ENCODE measurements at places on chromosomes 6 and 20.

- DNase-seq, result no peak
These were observed 60.9 kb downstream of the SAMD3 start for GRCh38 chr6:130161683-130162404.

- DNase-seq, result no peak
These were observed 15.6 kb downstream of the MAS1 start for GRCh38 chr6:159906400-159906799.

DNA sequence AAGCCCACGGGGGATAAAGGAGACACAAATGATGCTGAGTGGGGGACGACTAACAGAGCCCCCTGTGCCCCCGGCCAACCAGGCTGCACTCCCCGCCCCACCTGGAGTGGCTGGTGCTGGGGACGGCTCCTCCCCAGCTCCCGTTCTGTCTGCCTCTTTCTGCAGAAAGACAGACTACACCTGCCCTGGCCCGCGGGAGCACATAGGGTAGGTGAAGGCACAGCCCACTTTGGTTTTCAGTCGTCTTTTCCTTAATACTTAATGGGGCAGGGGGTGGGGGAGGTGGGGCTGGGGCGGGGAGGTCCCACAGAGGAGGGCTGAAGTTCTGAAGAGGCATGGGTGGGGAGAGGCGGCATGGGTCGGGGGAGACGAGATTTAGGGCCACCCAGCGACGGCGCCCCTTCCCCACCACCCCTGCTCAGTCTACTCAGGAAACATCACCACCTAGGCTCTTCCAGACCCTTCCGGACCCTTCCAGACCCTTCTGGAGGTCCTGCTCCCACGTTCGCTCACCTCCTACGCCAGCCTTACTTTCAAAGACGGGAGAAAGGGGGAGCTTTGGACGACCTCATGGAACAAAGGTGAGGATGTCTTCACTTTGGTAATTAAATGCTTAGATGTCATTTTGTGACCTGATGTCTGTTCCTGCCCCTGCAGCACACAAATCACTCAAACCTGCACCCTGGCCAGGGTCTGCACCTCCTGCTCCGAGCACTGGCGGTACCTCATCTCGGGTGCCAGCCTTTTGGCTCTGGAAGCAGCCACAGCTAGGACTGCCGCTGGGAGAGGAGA lies 21.2 kb upstream of the FRMD1 start:
- no peak for DNase-seq

GRCh38 chr6:84625506-84625905 lies 138.9 kb downstream of the TBX18 start:
- DNase-seq, result no peak

DNA sequence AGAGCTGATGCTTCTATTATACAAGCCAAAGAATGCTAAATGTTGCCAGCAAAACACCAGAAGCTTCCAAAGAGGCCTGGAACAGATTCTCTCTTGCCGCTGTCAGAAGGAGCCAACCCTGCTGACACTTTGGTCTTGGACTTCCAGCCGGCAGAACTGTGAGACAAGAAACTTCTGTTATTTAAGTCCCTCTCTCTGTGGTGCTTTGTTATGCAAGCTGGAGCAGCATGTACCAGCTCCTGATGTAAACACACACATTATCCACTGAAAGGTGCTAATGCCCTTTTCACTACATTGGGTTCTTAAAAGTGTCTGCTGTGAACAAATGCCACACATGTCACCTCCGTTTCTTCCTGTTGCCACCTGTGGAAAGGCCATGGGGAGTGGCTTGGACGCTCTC lies 25.9 kb upstream of the PRELID3B start:
- DNase-seq, result no peak

- no peak for DNase-seq
These were observed 19.8 kb downstream of the GMPR start for GRCh38 chr6:16257999-16258708.

- no peak for DNase-seq
These were observed 66.5 kb downstream of the LCA5 start for GRCh38 chr6:79470728-79471127.

GRCh38 chr6:7268816-7269555 lies 44.0 kb downstream of the SSR1 start:
- no peak for DNase-seq

- DNase-seq, result no peak
These were observed 102.3 kb downstream of the UBE3D start for GRCh38 chr6:82963191-82963925.

DNA sequence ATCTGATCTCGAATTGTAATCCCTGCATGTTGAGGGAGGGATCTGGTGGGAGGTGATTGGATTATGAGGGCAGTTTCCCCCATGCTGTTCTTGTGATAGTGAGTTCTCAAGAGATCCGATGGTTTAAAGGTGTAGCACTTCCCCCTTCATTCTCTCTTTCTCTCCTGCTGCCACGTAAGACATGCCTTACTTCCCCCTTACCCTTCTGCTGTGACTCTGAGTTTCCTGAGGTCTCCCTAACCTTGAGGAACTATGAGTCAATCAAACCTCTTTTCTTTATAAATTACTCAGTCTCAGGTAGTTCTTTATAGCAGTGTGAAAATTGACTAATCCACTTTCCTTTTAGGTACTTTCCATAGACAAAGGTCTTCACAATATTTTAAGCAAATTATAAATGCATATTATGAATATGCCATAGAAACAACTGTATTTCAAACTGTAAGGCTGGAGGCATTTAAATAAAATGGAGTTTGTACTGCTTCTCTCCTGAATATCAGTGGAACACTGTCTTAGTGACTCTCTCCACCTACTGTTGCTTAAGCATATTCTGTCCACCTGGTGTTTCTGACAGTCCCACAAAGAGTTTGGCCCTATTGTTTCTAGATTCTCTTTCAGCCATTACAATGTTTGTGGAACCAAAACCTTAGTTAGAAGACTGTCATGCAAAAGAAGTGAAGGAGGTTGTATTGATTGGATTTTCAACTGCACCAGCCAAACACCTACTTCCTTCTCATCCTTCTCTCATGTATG lies 24.3 kb upstream of the IL17A start:
- DNase-seq, result no peak

- no peak for DNase-seq
These were observed 655 bp upstream of the NDUFAF4 start for GRCh38 chr6:96898241-96898851.

DNA sequence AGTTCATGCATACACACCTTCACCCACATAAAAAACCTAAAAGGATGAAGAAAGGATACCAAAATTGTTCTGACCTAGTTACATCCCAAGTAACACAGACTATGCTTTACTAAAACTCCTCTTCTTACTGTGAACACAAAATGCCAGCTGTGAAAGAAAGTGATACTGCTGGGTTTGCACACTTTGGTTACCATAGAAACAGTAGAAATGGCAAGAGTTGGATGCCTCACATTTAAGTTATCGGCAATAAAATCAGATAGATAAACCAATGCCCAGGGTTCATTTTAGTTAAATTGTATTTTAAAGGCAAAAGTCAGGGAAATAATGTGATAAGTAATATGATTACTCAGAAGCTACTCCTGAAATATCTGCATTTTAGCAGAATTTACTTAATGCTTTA lies 161.9 kb downstream of the CDK19 start:
- no peak for DNase-seq

GRCh38 chr6:145112711-145113148 lies 622.6 kb downstream of the EPM2A start:
- no peak for DNase-seq

DNA sequence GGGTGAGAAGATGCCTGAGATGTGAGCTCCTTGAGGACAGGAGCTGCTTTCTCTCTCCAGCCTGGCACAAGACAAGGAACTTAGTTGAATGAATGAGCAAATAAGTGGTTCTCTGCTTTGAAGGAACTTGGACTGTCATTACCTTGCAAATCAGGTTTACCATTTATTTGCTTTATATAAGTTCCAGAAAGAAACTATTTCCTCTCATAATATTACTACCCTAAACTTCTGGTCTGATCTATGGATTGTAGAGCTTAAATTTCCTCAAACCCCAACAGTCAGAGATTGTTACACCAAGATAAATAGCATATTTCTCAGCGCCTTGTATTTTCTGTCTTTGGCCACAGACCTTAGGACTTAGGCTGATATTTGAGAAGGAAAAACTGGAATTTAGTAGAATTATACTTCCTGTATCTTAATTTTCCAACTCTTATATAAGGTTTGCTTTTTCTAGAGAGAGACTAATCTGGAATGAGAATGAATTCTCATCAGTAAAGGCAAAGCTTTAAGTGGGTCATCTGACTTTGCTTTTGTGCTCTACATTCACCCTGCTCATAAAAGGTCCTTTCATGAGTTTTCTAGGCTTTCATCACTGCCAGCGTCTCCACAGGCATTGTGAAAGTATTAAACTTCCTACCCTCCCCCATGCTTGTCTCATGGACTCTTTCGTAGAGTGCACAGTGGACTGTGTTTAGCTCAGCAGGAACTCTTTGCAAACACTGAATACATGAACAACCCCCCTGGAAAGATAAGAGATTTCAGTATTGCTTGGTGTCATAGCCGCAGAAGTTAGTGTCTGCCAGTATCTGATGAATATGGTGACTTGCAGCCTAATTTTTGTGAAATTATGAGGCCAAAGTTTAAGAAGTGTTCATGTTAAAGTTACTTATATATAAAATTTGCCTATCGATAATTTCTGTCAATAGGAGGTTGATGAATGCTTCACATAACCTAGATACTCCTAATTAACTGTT lies 74.0 kb downstream of the PTPRA start:
- no peak for DNase-seq

- no peak for DNase-seq
These were observed 21.9 kb upstream of the ZSCAN9 start for GRCh38 chr6:28203201-28203600.

DNA sequence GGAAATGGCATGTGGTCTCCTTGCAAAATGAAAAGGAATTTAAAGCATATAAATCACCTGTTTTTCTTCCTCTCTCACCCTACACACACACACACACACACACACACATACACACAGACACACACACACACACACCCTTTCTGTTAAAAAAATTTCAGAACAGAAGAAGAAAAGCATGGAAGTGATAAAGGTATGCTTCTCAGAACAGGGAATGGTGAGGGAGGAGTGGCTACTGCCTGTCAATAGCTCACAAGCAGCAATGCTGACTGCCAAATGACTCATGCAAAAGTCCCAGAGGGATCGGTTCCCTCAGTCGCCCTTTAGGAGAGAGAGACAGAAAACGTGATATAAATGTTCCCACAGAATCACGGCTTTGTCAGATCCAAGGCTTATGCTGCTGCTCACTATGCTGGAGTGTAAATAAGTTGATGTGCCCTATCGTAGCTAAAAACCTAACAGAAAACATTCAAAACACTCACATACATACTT lies 102.6 kb downstream of the IBTK start:
- DNase-seq, result no peak

DNA sequence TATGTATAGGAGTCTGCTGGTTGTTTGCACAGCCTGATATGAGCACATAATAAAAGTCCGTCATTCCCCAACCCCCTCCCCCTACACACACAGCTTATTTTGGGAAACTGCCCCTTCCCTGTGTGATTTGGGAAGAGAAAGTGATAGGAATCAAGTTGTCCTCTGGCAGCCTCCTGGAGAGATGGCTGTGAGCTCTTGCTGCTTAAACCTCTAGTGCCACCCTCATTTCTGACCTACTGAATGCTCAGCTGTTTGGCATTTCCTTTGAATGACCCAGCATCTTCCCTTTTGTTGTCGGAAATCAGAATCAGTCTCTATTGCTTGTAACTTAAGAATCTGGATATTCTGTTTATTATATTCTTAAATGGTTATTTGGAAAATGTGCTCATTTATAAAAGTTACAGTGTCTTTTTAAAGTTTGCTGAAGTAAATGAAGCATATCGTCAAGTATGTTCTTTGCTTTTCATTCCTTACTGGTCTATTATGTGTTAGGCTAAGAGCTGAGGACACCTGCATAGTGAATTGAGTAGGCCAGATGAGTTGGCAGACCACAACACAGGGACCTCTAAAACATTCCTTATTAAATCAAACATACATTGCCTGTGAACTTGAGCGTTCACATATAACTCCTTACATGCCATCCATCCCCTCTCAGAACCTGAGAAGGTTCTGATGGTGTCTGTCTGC lies 5.5 kb downstream of the RWDD2A start:
- DNase-seq, result no peak

DNA sequence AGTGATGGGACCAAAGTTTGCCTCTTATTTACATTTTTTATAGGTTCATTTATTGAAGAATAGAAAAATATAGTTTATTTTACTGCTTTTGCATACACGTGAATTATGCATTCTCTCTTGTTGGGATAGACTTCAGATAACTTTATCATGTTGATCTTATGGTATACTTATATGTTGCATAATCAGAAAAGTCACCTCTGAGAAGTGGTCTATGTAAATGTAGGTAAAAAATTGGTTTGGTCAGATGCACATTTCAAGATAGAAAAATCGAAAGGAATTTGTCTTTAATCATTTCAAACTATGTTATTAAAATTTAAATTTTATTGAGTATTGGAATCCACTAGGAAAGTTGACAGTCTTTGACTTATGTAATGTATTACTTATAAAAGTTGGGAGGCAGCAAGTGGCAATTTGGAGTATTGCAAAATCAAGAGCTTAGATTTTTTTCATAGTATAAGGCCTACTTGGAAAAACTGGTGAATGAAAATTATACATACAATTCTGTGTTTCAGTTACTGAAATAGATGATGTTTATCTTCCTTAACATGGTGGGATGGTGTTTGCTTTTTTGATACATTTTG lies 2.4 kb downstream of the PHF3 start:
- DNase-seq, result no peak

DNA sequence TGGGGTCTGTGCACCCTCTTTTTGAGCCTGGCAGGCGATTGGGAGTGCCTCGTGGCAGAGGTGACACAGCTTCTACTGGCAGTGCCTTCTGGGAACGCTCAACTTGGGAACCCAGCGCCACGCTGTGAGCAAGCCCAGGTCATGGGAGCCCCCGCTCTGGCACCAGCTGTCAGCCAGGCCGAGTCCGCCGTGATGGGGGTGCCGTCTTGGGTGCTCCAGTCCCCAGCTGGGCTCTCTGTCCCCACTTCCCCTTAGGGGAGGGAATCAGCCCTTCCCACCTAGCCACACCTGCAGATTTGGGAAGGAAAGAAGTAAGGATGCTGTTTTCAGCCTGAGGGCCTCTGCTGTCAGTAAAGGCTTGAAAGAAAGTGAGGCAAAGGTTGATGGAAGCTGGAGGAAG lies 31.0 kb upstream of the NTSR1 start:
- DNase-seq, result no peak

GRCh38 chr20:11995805-11996567 lies 78.3 kb downstream of the BTBD3 start:
- DNase-seq, result no peak

GRCh38 chr6:88983532-88983931 lies 20.1 kb upstream of the RNGTT start:
- no peak for DNase-seq

DNA sequence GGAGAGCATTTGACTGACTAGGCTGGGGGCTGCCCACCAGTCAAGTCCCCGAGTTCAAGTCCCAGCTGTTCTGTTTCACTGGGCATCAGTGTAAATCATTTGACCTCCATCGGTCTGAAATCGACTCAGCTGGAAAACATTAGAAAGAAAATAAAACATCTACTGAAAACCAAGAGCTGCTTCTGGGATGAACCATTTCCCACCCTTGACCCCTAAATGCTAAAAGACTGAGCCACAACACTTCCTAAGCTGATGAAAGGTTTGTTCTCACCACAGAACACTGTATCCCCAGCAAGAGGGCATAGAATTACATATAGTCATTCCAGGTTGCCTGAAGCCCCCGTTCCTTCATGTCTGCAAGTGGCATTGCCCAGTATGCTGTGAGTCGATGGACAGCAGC lies 237.0 kb upstream of the TAB2 start:
- DNase-seq, result no peak

Measured in activated effector memory CD4-positive, alpha-beta T cell treated with Interleukin-2 at 50 U/mL for 16 hours (primary cell).